PC-3 (cell line): ENCODE measurements at places on chromosomes 11 and 22. TPM values are rescaled to one million over a fixed set of nuclear protein-coding genes. Genes with fewer than 3 reads are reported as not detected.

DNA sequence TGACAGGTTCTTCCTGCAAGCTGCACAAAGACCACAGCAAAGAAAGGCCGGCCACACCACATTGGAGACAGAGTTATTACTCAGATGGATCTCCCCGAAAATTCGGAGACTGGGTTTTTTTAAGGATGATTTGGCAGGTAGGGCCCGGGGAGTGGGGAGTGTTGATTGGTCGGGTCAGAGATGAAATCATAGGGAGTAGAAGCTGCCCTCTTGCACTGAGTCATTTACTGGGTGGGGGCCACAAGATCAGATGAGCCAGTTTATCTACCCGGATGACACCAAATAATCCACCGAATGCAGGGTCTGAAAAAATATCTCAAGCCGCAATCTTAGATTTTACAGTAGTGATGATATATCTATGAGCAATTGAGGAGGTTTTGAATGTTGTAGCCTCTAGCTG is 401.8 kb upstream of the FAT3 start:
- DNase-seq = peak; percentile 23
- no peaks in the 10 kb centered on the region for H3K4me1 ChIP-seq
- H3K36me3 ChIP-seq = no peaks in the 10 kb centered on the region
- no peak overlapping the region for H3K27ac ChIP-seq

- H3K4me1 ChIP-seq = peaks cover 14% of the 10 kb centered on the region
- H3K36me3 ChIP-seq = no peaks in the 10 kb centered on the region
- peaks cover 42% of the 10 kb centered on the region for H3K27me3 ChIP-seq
- DNase-seq = no peak
- H3K4me3 ChIP-seq = peak overlapping the region; percentile 34; the same call in 1 of the 2 replicates
Observed at GRCh38 chr11:120564573-120565311, 53.2 kb downstream of the GRIK4 start.

GRCh38 chr11:2768471-2769408 is 68.9 kb upstream of the KCNQ1OT1 start:
- DNase-seq = peak; percentile 85
- peaks cover 19% of the 10 kb centered on the region for H3K4me1 ChIP-seq
- H3K27ac ChIP-seq = no peak overlapping the region
- H3K4me3 ChIP-seq = no peak overlapping the region

GRCh38 chr22:42271906-42272305 is 1.5 kb upstream of the TCF20 start:
- no peaks in the 10 kb centered on the region for H3K27me3 ChIP-seq
- no peaks in the 10 kb centered on the region for H3K36me3 ChIP-seq

GRCh38 chr11:126231725-126232459 is 20.3 kb downstream of the FAM118B start:
- DNase-seq = peak; percentile 59
- H3K4me3 ChIP-seq = no peak overlapping the region
- no peaks in the 10 kb centered on the region for H3K27me3 ChIP-seq

The SNX32 gene
- total RNA-seq = not detected in 2 replicates

The OR8H2 gene
- total RNA-seq = not detected in 2 replicates

DNA sequence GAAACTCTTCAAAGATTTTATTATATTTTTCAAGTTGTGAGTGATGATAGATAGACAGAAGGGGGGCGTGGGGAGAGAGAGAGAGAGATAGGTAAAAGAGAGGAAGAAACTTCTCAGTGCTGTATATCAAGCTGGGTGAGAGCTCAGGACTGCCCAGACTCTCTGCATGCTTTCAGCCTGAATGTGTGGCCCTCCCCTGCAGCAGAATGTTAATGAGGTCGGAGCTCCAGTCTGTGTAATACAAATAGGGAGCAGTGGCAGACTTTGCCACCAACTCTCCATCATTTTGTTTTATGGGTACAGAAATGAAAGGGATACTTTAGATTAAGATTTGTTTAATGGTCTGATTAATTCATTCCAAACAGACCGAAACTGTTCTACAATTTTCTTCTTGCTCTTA is 752.8 kb downstream of the OPCML start:
- no peak for DNase-seq
- no peaks in the 10 kb centered on the region for H3K36me3 ChIP-seq
- no peak overlapping the region for H3K4me3 ChIP-seq
- no peaks in the 10 kb centered on the region for H3K4me1 ChIP-seq

DNA sequence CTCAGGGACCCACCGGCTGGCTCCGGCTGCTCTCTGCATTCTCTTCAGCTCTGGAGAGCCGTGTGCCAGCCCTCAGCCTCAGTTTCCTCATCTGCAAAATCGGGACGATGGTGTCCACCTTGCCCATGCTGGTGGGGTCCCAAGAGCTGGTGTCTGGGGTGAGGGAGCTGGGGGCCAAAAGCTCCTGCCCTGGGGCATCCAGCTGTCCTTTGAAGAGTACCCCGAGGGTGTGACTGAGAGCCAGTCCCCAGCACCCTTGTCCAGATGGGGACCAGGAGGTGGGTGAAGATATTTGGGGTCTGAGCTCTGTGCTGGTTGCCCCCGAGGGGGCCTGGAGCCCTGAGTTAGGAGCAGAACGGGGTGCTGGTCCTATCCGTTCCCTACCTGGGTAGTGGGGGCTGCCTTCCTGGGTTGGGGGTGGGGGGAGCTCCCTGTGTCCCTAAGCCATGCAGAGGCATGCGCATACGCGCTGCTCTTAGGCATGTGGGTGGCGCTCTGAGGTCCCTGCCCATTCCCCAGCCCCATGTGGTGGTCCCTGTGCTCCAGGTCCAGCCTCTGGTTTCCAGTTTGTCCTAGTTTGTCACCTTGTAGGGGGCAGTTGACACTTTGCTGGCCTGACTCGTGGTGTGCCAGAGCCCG is 4.9 kb downstream of the LRP5 start:
- H3K27ac ChIP-seq = no peak overlapping the region
- no peaks in the 10 kb centered on the region for H3K27me3 ChIP-seq
- H3K4me3 ChIP-seq = peak overlapping the region; percentile 12; the same call in 1 of the 2 replicates
- H3K4me1 ChIP-seq = peaks cover 35% of the 10 kb centered on the region

GRCh38 chr11:113198972-113199661 is 115.3 kb upstream of the TTC12 start:
- H3K4me1 ChIP-seq = peaks cover 27% of the 10 kb centered on the region
- H3K4me3 ChIP-seq = no peak overlapping the region
- H3K27ac ChIP-seq = 0 out of 2 replicates have a peak overlapping the region, but pooled peaks have one; percentile 27
- H3K36me3 ChIP-seq = no peaks in the 10 kb centered on the region
- peaks cover 13% of the 10 kb centered on the region; the same call in 1 of the 2 replicates for H3K27me3 ChIP-seq

DNA sequence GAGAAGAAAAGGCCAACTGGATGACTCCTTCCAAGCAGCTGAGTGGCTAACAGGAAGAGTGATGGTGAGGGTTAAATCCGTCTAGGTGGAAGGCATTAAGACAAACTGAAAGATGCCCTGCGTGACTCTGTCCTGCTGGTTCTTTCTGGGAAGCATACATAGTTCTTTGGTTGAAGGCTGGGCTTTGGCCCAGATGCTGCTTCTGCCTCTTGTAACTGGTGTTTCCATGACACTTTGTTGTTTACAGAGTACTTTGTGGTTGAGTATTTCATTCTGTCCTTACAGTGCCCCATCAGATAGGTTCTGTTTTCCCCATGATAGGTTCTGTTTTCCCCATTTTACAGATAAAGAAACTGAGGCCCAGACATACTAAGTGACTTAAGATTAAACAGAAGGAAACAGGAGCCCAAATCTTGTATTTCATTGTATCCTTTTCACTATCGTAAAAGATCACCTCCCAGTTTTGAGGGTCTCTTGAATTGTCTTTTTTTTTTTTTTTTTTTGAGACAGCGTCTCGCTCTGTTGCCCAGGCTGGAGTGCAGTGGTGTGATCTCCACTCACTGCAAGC is 124.3 kb upstream of the RASSF10 start:
- H3K27ac ChIP-seq = no peak overlapping the region
- no peak overlapping the region for H3K4me3 ChIP-seq
- no peaks in the 10 kb centered on the region for H3K27me3 ChIP-seq
- H3K36me3 ChIP-seq = no peaks in the 10 kb centered on the region
- 0 out of 2 replicates have a peak, but pooled peaks cover 4% of the 10 kb centered on the region for H3K4me1 ChIP-seq

GRCh38 chr22:25701056-25701780 is 40.8 kb upstream of the MYO18B start:
- no peak overlapping the region for H3K27ac ChIP-seq
- peaks cover 60% of the 10 kb centered on the region for H3K27me3 ChIP-seq
- H3K4me1 ChIP-seq = no peaks in the 10 kb centered on the region
- DNase-seq = no peak

GRCh38 chr22:44595841-44596341 is 97.9 kb upstream of the RTL6 start:
- no peak overlapping the region for H3K27ac ChIP-seq
- H3K36me3 ChIP-seq = no peaks in the 10 kb centered on the region
- no peak overlapping the region for H3K4me3 ChIP-seq
- H3K27me3 ChIP-seq = peaks cover 11% of the 10 kb centered on the region; the same call in 1 of the 2 replicates

- no peaks in the 10 kb centered on the region for H3K27me3 ChIP-seq
- DNase-seq = no peak
- no peak overlapping the region for H3K27ac ChIP-seq
- H3K36me3 ChIP-seq = no peaks in the 10 kb centered on the region; the same call in 1 of the 2 replicates
- H3K4me3 ChIP-seq = no peak overlapping the region
Observed at GRCh38 chr11:69062169-69062855, 13.6 kb downstream of the TPCN2 start.

GRCh38 chr11:73243093-73243485 is 25.0 kb downstream of the P2RY2 start:
- no peak for DNase-seq
- peaks cover 16% of the 10 kb centered on the region for H3K4me1 ChIP-seq
- peaks cover 7% of the 10 kb centered on the region for H3K36me3 ChIP-seq
- H3K4me3 ChIP-seq = no peak overlapping the region
- no peaks in the 10 kb centered on the region for H3K27me3 ChIP-seq
- no peak overlapping the region for H3K27ac ChIP-seq

The TSSK2 gene
- 0.17 TPM in 1 of 2 replicates, not detected in the other for total RNA-seq

GRCh38 chr22:39617970-39618757 is 47.6 kb downstream of the CACNA1I start:
- H3K4me1 ChIP-seq = no peaks in the 10 kb centered on the region
- no peaks in the 10 kb centered on the region for H3K27me3 ChIP-seq
- no peak overlapping the region for H3K27ac ChIP-seq
- DNase-seq = no peak

- DNase-seq = no peak
- peaks cover 8% of the 10 kb centered on the region for H3K4me1 ChIP-seq
- no peak overlapping the region for H3K27ac ChIP-seq
- H3K4me3 ChIP-seq = no peak overlapping the region
- peaks cover 42% of the 10 kb centered on the region for H3K36me3 ChIP-seq
- H3K27me3 ChIP-seq = no peaks in the 10 kb centered on the region
Observed at GRCh38 chr11:64369440-64370421, 10.8 kb downstream of the RPS6KA4 start.

The MIOX gene
- total RNA-seq = not detected in 2 replicates

DNA sequence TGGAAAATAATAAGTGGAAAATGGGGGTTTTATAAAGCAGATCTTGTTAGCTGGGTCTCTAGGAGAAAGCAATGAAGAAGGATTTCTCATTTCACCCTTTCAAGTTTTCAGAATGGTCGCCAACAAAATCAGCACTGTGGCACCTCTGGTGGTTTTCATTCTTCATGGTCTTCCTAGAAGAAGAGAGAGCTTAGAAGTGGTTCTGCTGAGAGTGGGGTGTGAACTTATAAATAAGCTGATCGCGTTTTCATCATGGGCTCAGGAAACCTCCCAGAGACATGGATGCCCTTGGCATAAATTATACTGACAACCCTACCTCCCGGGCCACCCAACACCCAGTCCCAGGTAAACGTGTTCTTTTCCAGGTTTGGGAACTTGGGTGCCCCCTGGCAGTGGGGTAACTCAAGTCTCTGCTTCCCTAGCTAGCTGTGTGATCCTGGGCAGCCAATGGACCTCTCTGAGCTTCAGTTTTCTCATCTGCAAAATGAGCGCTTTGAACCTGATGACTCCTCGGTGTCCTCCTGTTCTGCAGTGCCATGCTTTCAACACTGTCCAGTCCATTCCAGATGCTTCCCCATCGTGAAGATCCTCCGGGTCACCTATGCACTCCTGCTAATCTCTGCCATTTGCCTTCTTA is 72.6 kb upstream of the GRAMD1B start:
- H3K27me3 ChIP-seq = peaks cover 72% of the 10 kb centered on the region
- H3K27ac ChIP-seq = no peak overlapping the region
- H3K4me1 ChIP-seq = no peaks in the 10 kb centered on the region; the same call in 1 of the 2 replicates
- H3K4me3 ChIP-seq = peak overlapping the region; percentile 65

The CD3D gene
- not detected in 2 replicates for total RNA-seq

GRCh38 chr11:61168800-61169199 is 7.6 kb upstream of the VPS37C start:
- H3K4me1 ChIP-seq = peaks cover 6% of the 10 kb centered on the region; the same call in 1 of the 2 replicates
- H3K36me3 ChIP-seq = no peaks in the 10 kb centered on the region

GRCh38 chr11:130675371-130675821 is 227.0 kb downstream of the ADAMTS15 start:
- no peak for DNase-seq
- H3K27me3 ChIP-seq = no peaks in the 10 kb centered on the region
- peaks cover 9% of the 10 kb centered on the region; the same call in 1 of the 2 replicates for H3K36me3 ChIP-seq
- peaks cover 18% of the 10 kb centered on the region; the same call in 1 of the 2 replicates for H3K4me1 ChIP-seq
- no peak overlapping the region for H3K4me3 ChIP-seq

- no peak overlapping the region for H3K27ac ChIP-seq
- H3K4me1 ChIP-seq = no peaks in the 10 kb centered on the region
Observed at GRCh38 chr11:64905516-64906313, 11.3 kb downstream of the ATG2A start.

The LRRC10B gene
- 0.55 TPM in 1 of 2 replicates, not detected in the other for total RNA-seq

GRCh38 chr11:107473792-107474191 is 16.2 kb upstream of the CWF19L2 start:
- H3K4me3 ChIP-seq = no peak overlapping the region
- H3K36me3 ChIP-seq = no peaks in the 10 kb centered on the region
- H3K27me3 ChIP-seq = peaks cover 25% of the 10 kb centered on the region
- no peak overlapping the region for H3K27ac ChIP-seq
- DNase-seq = no peak

The MRGPRX4 gene
- total RNA-seq = not detected in 2 replicates

The KRTAP5-1 gene
- total RNA-seq = not detected in 2 replicates

DNA sequence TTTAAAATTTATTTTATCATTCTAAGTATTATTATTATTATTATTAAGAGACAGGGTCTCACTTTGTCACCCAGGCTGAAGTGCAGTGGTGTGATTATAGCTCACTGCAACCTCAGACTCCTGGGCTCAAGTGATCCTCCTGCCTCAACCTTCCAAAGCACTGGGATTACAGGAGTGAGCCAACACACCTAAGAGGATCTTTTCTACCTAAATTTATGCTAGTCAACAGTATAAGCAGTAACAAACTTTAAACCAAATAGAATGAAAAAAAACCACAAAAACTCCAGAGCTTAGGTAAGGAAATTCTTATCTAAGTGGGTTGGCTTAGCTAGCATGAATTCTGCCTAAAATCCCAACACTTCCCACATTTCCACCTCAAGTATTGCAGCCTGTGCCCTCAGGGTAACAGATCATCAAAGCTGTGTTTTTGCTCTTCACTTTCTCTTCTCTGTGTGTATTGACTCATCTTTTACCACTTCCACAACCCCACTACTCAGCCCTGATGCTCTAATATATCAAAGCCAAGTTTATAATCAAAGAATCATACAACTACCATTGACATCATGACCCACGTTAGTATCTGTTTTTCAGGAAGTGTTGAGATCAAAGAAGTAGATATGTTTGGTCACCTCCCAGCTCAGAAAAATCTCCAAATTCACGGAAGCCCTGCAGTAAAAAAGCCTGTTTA is 93.7 kb upstream of the SPON1 start:
- H3K4me3 ChIP-seq = no peak overlapping the region
- H3K27me3 ChIP-seq = no peaks in the 10 kb centered on the region
- no peaks in the 10 kb centered on the region for H3K36me3 ChIP-seq
- H3K27ac ChIP-seq = peak overlapping the region; percentile 90
- H3K4me1 ChIP-seq = peaks cover 19% of the 10 kb centered on the region
- peak; percentile 86 for DNase-seq

GRCh38 chr11:61516191-61516590 is 7.6 kb downstream of the LRRC10B start:
- no peaks in the 10 kb centered on the region for H3K36me3 ChIP-seq
- no peaks in the 10 kb centered on the region for H3K27me3 ChIP-seq

- H3K27me3 ChIP-seq = peaks cover 7% of the 10 kb centered on the region
- no peak overlapping the region for H3K4me3 ChIP-seq
- H3K36me3 ChIP-seq = no peaks in the 10 kb centered on the region
- H3K27ac ChIP-seq = no peak overlapping the region
Observed at GRCh38 chr11:336659-337198, 16.1 kb upstream of the IFITM3 start.

The WEE1 gene
- total RNA-seq = 45.1 and 46.9 TPM in 2 replicates
